ENCODE measurements at places on chromosomes 5 and 9. TPM values are rescaled to one million over a fixed set of nuclear protein-coding genes. Genes with fewer than 3 reads are reported as not detected.

MYORG gene
- total RNA-seq: 6.3 TPM

- no peak for DNase-seq
Observed at GRCh38 chr5:167918184-167918812, 373.1 kb upstream of the WWC1 start.

GRCh38 chr5:131883984-131884383 is 61.5 kb downstream of the MEIKIN start:
- no peak for DNase-seq

DNA sequence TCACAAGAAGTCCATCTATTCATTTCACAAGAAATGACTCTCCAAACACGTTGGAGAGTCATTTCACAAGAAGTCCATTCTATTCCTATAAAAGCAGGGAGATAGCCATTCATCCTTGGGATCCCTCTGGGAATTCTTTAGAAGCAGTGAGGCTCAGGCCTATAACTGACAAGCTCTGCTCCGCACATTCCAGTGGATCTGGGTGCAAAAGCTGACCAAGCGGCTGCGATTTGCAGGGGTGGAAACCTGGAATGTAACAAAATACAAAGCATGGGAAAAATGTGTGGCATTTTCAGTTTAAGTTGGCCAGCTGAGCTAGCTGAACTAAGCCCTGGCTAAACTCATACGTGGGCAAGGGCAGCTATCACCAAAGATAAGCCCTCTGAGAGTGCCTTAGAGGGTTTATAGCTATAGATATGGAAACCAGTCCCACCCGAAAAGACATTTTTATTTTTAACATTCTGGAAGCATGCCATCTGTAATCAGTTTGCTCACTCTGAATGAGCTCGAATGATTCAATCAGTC is 8.7 kb downstream of the TAS2R1 start:
- no peak for DNase-seq

MARCOL gene
- total RNA-seq: not detected

- DNase-seq: no peak
Observed at GRCh38 chr5:172648755-172649154, 7.7 kb downstream of the NEURL1B start.

PRDM9 gene
- not detected for total RNA-seq

DNA sequence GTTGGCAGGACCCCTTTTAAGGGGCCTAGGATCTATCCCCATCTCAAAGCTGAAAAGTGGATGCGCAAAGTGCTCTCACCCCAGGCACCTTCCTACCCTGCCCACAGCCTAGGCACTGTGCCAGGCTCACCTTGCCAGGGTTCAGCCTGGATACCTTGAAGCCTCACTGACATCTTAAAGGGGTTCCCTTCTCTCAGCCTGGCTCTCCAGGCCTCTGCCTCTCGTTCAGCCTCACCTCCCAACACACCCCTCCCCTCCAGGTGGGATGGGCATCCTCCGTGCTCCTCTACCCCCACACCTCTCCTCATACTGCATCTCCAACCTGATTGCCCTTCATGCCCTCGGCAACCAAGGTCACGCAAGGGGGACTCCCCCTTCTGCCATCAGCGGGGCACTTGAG is 25.5 kb downstream of the TNIP1 start:
- no peak for DNase-seq

Measured in cerebellum (tissue), 4 donors.